AG09319 (cell line): ENCODE measurements at places on chromosomes 11 and 22.

GRCh38 chr11:17934194-17934593 is 78.7 kb downstream of the SERGEF start:
- no peak for DNase-seq

GRCh38 chr11:121348220-121348875 is 55.8 kb downstream of the SC5D start:
- DNase-seq: no peak

DNA sequence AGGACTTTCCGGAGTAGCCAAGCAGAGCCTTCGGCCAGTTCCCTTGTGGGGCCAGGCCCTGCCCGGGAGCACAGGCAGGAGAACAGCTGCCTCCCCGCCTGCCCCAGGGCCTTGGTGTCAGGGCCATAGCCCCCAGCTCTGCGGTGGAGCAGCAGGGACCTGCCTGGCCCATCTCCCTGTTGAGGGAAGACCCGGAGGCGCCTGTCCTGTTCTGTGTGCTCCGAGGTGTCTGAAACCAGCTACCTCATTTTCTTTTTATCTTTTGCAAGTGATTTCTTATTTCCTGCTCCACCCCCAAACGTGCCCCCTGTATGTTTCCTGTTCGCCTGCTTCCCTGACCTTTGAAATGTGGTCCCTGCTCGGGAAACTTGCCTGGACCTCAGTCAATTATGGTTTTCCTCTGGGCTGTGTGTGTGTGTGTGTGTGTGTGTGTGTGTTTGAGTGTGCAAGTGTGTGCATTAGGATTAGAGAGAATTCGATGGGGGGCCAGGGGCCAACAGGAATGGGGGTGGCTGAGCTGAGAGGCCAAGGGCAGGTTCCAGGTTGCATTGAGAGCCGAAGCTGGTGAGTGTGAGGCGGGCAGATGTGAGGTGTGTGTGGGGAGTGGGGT is 19.1 kb downstream of the LRP5 start:
- no peak for DNase-seq

DNA sequence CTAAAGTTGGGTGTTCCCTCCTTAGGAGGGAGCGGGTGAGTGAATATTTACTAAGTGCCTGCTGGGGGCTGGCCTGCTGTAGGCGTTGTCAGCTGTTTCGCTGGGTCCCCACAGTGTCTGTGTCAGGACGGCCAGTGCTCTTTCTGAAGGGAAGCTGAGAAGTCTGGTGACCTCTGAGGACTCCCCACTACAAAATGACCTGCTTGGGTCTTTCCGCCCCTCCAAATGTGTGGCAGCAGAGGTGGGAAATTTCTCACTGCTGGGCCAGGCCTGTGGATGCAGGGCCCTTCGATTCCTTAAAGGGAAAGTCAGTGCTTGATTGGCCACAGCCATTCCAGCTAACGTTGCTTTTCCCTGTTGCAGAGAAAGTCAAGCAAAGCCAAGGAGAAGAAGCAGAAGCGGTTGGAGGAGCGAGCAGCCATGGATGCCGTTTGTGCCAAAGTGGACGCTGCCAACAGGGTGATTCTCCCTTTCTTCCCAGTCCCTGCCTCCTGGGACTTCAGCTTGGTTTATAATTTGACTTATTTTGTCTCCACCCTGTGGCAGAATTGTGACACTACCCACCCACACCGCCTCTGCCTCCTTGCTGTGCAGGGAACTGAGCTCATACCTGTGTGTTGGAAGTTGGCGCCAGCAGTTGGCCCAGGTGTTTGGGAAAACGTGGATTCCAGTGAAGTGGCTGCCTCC is 6.8 kb downstream of the NAA40 start:
- DNase-seq: peak; percentile 39

DNA sequence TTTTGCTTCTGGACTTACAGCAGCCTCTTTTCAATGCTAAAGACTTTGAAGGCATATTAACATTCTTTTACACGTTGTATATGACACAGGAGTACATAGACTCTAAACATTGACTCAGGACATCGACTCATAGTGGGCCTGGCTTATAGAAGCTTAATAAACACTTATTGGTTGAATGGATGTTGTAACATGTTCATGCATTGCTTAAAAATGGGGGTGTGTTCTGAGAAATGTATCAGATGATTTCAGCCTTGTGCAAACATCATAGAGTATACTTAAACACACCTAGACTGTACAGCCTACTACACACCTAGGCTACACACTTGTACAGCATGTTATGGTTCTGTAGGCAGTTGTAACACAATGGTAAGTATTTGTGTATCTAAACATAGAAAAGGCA is 17.9 kb downstream of the TTC17 start:
- DNase-seq: peak; percentile 12

DNA sequence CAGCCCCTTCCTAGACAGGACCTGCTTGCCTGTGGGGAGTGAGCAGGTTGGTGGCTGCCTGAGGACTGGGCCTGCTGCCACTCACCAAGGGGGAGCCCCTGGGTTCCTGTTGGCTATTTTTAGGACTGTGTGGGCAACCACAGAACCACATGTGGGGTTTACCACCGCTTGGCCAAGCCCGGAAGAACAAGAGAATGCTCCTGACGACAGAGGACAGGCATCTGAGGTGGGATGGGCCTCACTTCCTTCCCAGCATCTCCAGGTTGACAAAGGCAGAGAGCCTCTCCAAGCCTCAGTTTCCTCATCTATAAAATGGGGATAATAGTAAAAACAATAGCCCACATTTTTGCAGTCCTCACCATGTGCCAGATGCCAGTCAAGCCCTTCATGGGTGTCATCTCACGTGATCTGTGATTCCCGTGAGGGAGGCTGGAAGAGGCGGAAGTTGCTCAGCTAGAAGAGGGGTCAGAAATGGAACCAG is 43.6 kb downstream of the LRRC32 start:
- no peak for DNase-seq

- DNase-seq: no peak
Observed at GRCh38 chr11:125376856-125377255, 119.2 kb downstream of the FEZ1 start.

GRCh38 chr11:21026685-21027084 is 357.3 kb downstream of the NELL1 start:
- DNase-seq: no peak

GRCh38 chr11:95534809-95535208 is 254.8 kb downstream of the FAM76B start:
- DNase-seq: no peak

DNA sequence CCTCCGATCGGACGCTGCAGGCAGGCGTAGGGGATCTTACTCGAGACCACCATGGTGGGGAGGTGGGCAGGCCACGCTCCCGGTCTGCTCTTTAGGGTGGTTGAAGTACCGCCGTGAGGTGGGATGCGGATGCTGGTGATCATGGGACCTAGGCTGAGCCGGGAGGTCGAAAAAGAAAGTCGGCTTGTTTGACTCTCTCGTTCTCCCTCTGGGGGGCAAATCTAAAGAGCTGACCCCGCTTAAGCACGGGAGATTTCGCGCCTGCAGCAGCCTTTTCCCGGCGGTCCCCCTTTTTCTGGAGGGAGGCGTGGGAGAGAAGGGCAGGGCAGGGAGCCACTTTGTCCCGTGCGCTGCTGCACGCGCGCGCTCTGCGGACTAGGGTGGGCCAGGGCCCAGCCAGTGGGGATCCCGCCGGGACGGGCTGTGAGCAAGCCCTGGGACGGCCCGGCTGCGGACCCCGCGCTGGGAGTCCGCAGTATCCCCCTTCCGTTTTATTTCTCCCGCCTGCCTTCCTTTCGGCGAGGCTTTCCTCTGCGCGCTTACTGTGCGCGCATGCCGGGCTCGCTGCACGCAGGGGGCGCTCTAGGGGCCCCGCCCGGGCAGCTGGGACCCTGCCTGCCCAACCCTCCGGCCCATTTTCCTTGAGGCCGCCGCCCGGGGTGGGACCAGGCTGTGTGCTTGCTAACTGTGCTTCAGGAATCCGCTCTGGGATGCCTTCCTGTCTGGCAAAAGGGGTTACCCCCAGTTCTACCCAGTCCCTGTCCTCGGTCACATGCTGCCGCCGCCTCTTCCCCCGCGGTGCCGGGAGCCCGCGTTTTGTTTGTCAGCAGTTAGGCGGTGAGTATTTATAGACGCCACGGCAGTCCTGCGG is 81.0 kb downstream of the PRR5L start:
- no peak for DNase-seq

GRCh38 chr11:112519751-112520150 is 259.1 kb upstream of the PLET1 start:
- DNase-seq: no peak

DNA sequence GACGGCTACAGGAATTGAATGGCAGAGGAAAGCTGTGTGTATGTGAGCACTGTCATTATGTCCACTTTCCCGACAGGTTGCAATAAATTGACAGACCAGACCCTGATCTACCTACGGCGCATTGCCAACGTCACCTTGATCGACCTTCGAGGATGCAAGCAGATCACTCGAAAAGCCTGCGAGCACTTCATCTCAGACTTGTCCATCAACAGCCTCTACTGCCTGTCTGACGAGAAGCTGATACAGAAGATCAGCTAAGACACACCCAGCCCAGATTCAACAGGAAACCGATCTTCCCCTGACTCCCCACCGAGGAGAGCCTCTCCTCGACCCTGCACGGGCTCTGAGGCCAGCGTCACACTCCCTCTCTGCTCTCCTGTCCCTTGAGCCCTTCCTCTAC is 11.5 kb upstream of the GRK2 start:
- DNase-seq: no peak

GRCh38 chr11:124402326-124402922 is 3.6 kb upstream of the OR8B3 start:
- DNase-seq: peak; percentile 69

GRCh38 chr11:86152006-86152862 is 83.3 kb upstream of the PICALM start:
- DNase-seq: no peak

DNA sequence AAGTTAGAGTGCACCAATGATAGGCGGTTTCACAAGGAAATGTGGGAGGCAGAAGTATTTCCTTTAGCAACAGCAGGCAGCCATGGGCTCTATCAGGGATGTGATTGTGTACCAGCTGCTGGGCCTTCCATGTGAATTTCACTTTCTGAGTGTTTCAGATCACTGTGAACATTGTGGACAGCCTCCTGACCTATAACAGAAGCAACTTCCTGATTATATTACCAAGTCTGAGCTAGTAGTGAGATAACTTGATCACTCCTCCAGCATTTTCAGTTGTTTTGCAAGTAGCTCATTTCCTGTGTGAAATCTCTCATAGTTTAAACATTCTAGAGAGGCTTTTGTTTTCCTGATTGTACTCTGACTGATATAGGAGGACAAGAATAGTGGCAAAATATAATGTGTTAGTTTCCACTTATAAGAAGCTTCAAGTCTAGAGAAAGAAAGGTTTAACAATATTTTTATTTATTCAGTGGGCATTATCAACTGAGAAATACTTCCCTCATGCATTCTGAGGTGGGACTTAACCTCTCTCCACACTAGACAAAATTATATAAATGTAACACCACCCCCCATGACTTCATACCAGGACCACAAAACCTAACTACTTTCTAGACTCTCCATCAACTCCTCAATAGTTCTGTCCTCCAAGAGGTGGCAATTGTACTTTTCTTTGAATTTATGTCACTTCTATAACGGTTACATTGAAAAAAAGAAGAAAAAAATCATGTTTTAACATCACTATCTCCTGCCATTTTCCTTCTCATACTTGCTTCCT is 184.2 kb upstream of the LUZP2 start:
- DNase-seq: no peak

- DNase-seq: no peak
Observed at GRCh38 chr22:20247010-20247505, 21.1 kb downstream of the RTN4R start.

GRCh38 chr11:93573184-93573583 is 30.0 kb upstream of the SMCO4 start:
- no peak for DNase-seq

DNA sequence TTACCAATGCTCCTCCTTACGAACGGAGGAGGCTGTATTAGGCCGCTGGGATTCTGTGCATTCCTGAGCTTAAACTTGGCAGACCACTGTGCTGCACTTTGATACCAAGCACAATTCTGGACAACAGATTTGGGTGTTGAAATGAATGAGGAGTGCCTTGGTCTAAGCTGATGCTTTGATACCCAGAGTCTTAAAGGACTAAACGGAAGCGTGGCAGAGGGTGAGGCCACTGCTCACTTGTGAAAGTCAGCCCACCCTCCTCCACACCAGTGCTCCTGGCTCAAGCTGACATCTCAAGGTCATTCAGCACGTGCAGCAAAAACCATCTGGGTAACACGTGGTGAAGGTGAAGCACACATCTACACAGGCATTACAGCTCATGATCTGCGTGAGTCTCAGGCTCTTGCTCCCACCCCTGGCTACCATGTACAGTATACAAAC is 85.9 kb downstream of the MICAL3 start:
- no peak for DNase-seq

DNA sequence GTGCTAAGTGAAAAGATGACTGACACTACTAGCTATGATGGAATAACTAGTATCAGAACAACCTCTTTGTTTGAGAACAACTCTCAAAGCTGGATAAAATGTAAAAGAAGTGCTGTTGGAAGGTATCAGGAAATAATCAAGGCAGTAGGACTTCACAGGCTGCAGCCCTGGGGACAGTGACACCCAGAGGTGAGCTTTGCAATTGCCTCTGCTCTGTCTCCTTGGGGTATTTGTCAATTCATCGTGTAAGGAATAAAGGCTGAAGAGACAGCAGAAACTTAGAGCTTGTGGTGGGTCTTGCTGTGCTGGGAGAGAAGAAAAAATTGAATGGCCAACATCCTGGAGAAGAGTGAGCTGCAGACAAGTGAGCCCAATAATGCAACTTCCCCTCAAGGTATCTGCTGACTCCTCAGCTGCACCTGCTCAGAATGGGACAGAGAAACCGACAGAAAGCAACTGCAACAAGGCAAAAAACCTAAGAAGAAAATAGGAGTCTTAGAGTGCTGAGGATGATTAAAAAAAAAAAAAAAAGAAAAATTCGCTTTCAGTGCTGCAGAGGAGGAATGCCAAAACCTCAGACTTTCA is 141.1 kb downstream of the RCN1 start:
- DNase-seq: no peak

DNA sequence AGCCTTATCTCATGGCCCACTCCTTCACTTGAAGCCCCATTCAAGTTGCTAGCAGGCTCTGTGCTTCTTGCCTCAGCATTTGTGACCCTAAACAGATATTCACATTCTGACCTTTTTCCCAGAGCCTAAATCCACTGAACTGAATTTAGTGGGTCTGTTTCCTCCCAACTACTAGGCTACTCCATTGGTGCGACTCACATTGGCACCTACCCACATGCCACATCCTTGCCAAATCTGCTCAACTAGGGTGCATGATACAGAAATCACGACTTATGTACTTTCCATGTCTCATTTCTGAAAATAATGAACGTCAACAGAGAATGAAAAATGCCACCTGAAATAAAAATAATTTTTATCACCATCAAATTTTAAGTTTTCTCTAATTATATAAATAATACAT is 8.4 kb upstream of the MMP12 start:
- no peak for DNase-seq

GRCh38 chr11:120703358-120704152 is 192.0 kb downstream of the GRIK4 start:
- no peak for DNase-seq

DNA sequence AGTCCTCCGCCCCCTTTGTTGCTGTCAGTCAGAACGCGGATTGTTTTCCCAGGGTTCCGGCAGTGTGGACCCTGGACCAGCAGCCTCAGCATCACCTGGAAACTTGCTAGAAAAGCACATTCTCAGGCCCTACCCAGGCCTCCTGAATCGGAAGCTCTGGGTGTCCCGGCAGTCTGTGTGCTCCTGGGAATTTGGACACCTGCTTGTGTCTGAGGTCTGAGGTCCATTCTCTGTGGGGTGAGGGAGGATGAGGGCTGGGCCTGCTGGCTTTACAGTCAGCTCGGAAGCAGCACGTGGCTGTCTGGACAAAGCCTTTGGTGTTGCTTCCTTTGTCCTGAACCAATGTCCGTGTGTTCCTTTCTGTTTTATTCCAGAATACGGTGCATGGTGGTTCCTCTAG is 299.7 kb downstream of the TBC1D22A start:
- no peak for DNase-seq
